NCI-H1105 treated with DMSO at 0.1 percent for 48 hours (cell line): ENCODE measurements at places on chromosomes 2 and 18.
A peak's percentile ranks its signal among the peaks of the same experiment; 100 is the strongest.

- DNase-seq: peak; percentile 44
Measured at GRCh38 chr18:11752116-11752911, 63.2 kb downstream of the GNAL start.

DNA sequence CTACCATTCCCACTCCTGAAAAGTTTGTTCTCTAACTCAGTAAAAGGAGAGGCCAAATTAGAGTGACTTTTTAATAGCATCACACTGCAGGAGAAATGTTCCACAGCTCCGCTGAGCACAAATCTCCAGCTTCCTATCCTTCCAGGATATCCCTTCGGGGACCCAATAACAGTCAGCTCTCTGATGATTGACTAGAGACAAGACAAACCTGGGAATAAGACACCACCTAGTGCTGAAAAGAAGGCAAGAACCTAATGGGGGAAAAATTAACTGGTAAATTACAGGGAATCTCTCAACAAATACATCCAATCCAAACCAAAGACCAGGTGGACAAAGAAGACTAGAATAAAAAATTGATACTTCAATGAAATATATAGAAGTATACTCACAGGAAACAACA lies 977.1 kb upstream of the SOX11 start:
- DNase-seq: no peak

GRCh38 chr2:31324016-31324633 lies 90.2 kb downstream of the EHD3 start:
- no peak for DNase-seq

GRCh38 chr2:147068071-147068470 lies 776.8 kb upstream of the ACVR2A start:
- no peak for DNase-seq

DNA sequence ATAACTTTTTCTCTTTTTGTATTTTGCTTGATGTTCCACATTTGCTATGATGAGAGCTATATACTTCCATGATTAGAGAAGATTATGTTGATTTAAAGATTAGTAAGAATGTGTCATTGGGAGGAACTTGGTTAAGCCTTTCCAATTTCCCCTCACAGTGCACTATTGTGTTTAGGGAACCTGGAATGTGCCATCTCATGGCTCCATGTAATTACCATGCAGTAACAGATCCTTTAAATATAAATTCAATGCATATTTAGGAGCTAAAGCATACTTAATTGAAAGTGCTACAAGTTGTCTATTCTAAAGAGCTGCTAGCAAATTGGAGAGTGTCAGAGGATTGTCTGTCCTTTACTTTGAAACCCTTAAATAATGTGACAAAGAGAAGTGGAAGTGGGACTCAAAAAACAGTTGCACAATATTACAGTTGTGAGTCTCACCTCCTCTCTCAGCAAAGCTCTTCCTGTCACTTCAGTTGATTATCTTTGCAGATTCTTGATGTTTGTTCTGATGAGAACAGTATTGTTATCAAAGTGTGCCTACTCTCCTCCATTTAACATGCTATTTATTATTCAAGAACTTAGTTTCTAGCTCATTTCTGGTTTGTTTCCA lies 1162.7 kb upstream of the ZEB2 start:
- no peak for DNase-seq

DNA sequence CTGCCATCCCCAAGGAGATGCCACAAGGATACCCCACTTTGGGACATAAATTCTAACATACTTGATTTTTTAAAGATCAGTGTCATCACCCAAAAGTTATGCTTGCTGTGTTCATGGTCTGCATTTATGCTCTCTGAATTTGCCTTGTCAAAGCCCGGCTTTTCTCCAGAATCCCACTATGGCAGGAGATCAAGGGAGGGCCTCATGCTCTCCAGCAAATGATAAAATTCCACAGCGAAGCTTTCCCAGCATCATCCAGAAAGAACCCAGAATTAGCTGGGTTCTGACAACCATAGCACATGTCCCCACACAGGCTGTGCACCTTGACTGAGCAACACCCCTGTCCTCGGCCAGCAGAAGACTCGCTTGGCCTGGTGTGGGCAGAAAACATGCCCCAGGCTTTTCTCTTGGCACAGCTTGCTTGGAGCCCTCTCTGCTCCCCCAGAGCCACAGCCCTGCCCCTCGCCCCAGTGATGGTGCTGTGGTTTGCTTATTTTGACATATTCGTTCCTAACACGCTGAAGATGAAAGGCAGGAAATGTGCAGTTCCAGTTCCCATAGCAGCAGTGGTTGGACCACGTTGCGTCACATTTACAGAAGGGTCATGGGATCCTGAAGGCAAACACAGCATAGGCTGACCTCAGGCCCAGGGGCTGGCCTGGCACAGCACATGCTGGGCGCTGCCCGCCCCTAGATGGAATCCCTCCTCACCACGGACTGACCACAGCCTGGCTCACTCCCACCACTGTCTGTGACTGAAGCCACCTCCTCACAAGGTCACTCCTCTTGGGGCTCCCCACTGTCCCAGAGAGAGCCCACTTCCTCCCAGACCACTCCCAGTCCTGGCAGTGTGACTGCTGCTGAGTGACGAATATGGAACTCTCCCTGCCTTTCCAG lies 14.1 kb upstream of the CHRNA1 start:
- DNase-seq: no peak
